ENCODE measurements at places on chromosomes 7 and 10.

GRCh38 chr7:47300472-47301104 is 281.3 kb downstream of the TNS3 start:
- peaks cover 10% of the 10 kb centered on the region for H3K36me3 ChIP-seq
- no peaks in the 10 kb centered on the region for H3K4me1 ChIP-seq

GRCh38 chr10:110539091-110539490 is 28.4 kb upstream of the SMC3 start:
- H3K36me3 ChIP-seq = no peaks in the 10 kb centered on the region
- H3K4me3 ChIP-seq = no peak overlapping the region
- DNase-seq = no peak
- no peaks in the 10 kb centered on the region for H3K4me1 ChIP-seq

DNA sequence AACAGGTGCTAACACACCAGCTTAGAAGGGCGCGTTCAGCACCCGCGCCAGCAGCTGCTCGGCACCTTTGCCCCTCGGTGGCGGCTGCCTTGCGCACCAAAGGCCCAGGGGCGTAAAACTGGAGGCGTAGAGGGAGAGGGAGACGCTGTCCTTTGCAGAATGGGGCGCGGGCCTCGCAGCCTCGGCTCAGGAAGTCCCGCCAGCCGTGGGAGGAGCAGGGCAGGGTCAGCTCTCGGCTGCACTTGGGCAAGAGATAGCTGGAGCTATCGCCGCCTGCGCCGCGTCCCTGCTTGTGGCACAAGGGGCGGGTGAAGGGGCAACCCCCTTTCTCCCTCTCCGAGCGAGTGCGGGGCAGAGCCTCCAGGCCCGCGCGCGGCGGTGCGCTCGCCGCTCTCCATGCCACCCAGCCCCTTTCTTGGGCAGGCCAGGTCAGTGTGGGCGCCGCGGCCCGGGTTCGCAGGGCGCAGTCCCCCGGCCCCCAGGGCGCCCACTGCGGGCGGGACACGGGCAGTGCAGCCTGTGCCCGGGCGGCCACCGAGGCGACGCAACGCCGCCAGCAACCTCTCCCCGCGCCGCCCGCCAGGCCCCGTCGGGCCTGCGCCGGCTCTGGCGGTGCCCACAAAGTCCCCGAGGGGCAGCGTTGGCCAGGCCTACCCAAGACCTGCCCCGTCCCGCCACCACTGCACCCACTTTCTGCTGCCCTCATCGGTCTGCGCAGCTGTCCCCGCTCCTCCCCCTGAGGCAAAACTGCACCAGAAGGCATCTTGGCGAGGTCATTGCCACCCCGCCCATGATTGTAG is 4.1 kb downstream of the NEUROD6 start:
- peak overlapping the region; percentile 20 for H3K4me3 ChIP-seq
- H3K4me1 ChIP-seq = no peaks in the 10 kb centered on the region
- no peak for DNase-seq
- no peaks in the 10 kb centered on the region for H3K27me3 ChIP-seq
- H3K36me3 ChIP-seq = no peaks in the 10 kb centered on the region

DNA sequence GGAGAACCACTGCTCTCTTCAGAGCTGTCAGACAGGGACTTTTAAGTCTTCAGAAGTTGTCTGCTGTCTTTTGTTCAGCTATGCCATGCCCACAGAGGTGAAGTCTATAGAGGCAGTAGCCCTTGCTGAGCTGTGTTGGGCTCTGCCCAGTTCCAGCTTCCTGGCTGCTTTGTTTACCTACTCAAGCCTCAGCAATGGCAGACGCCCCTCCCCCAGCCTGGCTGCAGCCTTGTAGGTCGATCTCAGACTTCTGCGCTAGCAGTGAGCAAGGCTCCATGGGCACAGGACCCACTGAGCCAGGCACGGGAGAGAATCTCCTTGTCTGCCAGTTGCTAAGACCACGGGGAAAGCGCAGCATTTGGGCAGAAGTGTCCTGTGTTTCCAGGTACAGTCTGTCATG is 12.1 kb upstream of the CPA2 start:
- no peak for DNase-seq
- H3K4me3 ChIP-seq = no peak overlapping the region
- H3K27me3 ChIP-seq = no peaks in the 10 kb centered on the region
- H3K36me3 ChIP-seq = no peaks in the 10 kb centered on the region
- no peak overlapping the region for H3K27ac ChIP-seq
